Left hindlimb (tissue), 1 donor: ENCODE measurements at places on chromosomes 12 and 14.

DNA sequence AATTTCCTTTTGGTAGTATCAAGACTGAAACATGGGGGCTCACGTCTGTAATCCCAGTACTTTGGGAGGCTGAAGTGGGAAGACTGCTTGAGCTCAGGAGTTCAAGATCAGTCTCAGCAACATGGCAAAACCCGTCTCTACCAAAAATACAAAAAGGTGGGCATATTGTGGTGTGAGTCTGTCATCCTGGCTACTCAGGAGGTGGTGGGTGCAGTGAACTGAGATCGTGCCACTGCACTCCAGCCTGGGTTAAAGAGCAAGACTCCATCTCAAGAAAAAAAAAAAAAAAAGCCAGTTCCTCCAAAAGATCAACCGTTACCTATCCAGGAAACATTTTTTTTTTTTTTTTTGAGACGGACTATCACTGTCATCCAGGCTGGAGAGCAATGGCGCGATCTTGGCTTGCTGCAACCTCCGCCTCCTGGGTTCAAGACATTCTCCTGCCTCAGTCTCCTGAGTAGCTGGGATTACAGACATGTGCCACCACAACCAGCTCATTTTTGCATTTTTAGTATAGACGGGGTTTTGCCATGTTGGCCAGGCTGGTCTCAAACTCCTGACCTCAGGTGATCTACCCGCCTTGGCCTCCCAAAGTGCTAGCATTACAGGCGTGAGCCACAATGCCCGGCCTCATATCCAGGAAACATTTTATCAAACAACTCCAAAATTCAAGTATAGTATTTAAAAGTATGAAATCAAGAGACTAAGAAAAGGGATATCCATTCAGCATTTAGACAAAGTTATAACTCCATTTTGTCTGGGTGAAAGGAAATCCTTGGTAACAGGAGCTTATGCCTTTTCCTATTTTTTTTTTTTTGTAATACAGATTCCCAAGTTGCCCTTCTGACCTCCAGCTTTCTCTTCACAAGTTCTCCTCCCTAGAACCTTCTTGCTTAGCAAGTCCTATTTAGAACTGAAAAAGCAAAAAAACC, 3.4 kb downstream of the ACIN1 start:
- DNase-seq: no peak

- DNase-seq: peak; percentile 65
These were observed 831 bp downstream of the CRIP1 start for GRCh38 chr14:105487449-105487985.

GRCh38 chr14:65972891-65973290, 513.3 kb upstream of the CCDC196 start:
- DNase-seq: no peak

- no peak for DNase-seq
These were observed 261.2 kb downstream of the ADAMTS20 start for GRCh38 chr12:43290836-43291235.

- DNase-seq: no peak
These were observed 448.1 kb upstream of the DCN start for GRCh38 chr12:91630596-91631293.

DNA sequence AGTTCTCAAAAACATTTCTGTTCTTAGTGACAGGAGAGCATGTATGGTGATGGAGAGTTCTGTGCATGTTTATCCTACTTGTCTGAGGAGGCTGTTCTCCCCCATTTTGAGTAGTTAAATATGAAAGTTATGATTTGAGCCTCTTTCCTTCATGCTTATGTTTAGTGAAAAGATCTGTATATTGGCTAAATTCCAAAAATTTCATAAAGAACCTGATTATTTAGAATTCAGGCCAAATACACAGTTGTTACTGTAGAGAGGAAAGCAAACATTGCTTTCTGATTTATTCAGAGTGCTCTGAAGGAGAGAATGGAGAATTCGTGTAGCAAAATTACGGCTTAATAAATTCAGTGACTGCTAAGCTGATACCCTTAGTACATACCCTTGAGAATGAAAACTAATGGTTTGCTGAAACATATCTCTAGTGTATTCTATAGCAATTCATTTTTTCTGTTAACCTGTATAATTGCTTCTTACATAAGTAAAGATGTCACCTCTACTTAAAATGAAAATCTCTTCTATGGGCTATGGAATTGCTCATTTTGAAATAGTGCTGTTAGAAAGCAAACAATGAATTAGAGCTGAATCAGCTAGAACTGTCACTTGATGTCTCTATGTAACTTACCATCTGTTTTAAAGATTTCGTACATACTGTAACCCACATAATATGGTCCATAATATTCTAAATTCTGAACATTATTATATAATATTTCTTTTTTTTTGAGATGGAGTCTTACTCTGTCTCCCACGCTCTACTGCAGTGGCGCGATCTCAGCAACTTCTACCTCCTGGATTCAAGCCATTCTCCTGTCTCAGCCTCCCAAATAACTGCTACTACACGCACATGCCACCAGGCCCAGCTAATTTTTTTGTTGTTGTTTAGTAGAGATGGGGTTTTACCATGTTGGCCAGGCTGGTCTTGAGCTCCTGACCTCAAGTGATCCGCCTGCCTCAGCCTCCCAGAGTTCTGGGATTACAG, 417.0 kb upstream of the RGS6 start:
- DNase-seq: no peak

GRCh38 chr12:39105111-39105510, 199.7 kb upstream of the CPNE8 start:
- no peak for DNase-seq

- peak; percentile 7 for DNase-seq
These were observed 40.8 kb downstream of the SYNE3 start for GRCh38 chr14:95475540-95476240.

GRCh38 chr12:7131502-7131866, 1.3 kb downstream of the CLSTN3 start:
- no peak for DNase-seq

GRCh38 chr12:40232602-40233001, 7.8 kb downstream of the LRRK2 start:
- DNase-seq: no peak

- DNase-seq: no peak
These were observed 64.5 kb upstream of the GTF2A1 start for GRCh38 chr14:81285245-81285644.

- no peak for DNase-seq
These were observed 54.1 kb downstream of the CMKLR1 start for GRCh38 chr12:108285016-108285415.

- no peak for DNase-seq
These were observed 7.9 kb upstream of the NFKBIA start for GRCh38 chr14:35412272-35413056.

GRCh38 chr14:74314576-74314975, 11.8 kb upstream of the ABCD4 start:
- no peak for DNase-seq

DNA sequence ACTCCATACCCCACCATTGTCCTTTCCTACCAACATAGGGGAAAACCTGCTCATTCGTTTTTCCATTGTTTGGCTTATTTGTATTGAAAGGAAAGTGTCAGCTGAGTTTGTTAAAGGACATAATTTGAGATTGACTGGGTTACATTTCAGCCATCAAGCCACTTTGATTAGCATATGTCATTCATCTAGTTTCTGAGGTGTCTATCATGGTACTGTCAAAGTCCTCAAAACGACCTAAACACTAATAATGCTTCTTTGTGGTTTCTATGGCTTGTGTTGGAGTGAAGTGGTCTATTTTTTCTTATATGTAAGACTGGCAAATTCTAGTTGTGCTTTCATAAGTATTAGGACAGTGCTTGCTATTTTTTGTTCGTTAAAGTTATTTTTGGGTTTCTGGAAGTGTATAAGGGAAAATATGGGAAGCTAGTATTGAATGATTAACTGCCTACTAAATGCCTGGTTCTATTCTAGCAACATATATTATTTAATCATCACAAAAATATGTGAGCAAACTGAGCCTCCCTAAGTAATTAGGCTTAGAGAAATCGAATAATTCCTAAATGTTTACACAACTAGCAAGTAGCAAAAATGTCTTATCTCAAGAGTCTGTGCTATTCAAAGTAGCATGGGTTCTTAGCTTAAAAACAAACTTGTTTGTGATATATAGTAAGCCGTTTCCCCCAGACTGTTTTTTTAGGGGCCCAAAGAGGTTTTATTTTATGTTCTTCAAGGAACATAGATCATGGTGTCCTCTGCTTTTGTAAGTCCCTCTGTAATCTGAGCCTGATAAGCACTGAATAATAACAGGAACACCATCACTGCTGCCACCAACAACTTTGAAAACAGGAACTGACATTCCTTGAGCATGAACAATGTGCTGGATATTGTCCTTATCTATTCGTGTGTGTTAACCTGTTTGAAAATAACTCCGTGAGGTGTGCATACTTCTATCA, 67.1 kb downstream of the DERA start:
- DNase-seq: no peak

DNA sequence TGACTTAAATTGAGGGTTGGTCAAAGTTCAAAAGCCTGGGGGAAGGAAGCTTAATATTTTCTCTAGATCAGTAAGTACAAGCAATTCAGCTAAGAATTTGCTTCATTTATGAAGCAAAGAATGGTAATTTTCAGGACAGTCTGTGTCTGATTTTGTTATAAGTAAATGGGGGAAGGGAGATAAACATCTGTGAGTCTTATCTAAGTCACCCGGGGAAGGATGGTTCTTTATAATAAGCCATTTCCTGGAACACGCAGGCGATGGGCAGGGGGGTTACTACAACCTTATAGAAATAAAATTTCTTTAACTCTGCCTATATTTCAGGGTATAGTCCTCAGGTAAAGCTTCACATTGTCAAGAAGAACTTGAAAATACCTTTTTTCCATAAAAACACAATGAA, 42.9 kb downstream of the HELB start:
- no peak for DNase-seq

- DNase-seq: no peak
These were observed 62.3 kb downstream of the SINHCAF start for GRCh38 chr12:31263661-31264060.

- DNase-seq: no peak
These were observed 104.9 kb upstream of the C14orf180 start for GRCh38 chr14:104474495-104475213.

- DNase-seq: no peak
These were observed 92.8 kb upstream of the KCNA1 start for GRCh38 chr12:4816744-4817525.

DNA sequence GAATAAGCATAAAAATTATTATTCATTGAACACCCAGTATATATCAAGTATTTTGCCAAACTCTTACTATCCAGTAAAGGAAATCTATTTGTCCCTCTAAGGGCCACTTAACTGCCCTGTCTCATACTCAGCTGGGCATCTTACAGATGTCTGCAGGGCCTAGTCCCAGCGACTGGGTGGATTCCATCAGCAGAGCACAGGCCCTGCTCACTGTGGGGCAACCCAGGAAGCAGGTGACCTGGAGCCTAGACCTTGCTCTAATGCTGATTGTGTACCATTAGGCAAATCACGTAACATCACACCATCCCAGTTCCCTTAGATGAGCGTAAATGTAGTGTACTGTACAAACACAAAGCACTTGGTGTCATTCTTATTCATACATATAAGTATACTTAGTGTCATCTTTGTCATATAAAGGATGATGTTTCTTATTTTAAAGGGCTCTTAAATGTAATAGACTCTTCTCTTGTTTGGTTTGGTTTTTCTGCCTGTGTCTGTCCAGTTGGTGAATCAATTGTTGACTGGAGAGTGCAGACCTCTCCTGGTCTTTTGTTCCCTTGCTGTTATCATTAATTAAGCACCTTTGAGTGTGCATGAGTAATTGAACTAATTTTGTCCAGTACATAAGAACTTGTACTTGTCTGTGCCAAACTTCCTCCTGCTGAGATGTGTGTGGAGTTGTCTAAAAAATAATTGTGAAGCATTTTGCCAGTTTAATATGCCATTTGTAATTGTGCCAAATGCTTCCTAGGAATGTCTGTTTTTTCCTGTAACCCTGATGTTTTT, 49.3 kb downstream of the RAB35 start:
- DNase-seq: no peak

- DNase-seq: peak; percentile 56
These were observed 42.5 kb upstream of the MYBPC1 start for GRCh38 chr12:101552277-101552676.

DNA sequence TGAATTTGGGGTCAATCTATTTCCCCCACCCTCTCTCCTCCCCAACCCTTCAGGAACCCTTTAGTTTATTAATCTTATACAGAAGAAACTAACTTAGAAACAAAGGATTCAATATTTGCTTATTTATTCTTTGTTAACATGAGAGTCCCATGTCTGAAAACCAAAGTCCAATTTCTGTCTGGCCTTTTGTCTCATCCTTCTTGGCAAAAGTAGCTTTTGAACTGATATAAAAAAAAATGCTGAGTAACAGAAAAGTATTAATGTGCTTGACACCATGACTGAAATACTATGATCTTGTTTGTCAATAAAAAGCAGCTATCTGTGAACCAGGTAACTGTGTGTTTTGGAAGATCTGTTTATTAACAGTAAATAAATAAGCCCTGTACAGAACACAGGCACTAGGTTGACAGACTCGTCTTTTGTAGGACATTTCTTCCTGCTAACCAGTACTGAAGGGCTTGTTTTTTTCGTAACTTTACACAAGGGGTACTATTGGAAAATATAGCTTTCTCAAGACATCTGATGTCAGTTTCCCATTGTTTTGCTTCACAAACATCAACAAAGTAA, 10.8 kb downstream of the PIGH start:
- no peak for DNase-seq
